ENCODE measurements at places on chromosomes 1 and 21.
A peak's percentile ranks its signal among the peaks of the same experiment; 100 is the strongest.

DNA sequence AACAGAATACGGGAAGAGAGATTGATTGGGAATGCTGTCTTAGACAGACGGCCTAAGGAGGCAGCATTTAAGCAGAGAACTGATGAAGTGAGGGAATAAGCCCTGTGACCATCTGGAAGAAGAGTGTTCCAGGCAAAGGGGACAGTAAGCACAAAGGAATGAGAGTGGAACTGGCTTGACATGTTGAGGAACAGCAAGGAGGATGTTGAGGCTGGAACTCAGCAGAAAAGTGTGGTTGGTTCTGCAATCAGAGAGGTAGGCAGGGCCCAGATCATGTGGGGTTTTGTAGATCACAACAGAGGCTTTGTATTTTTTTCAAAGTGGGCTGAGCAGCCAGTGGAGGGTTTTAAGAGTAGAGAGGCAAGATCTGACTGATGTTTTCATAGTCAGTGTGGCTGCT is 157.4 kb downstream of the DNM3 start:
- DNase-seq = no peak

GRCh38 chr1:19156676-19157075 is 53.4 kb downstream of the UBR4 start:
- DNase-seq = peak; percentile 18

DNA sequence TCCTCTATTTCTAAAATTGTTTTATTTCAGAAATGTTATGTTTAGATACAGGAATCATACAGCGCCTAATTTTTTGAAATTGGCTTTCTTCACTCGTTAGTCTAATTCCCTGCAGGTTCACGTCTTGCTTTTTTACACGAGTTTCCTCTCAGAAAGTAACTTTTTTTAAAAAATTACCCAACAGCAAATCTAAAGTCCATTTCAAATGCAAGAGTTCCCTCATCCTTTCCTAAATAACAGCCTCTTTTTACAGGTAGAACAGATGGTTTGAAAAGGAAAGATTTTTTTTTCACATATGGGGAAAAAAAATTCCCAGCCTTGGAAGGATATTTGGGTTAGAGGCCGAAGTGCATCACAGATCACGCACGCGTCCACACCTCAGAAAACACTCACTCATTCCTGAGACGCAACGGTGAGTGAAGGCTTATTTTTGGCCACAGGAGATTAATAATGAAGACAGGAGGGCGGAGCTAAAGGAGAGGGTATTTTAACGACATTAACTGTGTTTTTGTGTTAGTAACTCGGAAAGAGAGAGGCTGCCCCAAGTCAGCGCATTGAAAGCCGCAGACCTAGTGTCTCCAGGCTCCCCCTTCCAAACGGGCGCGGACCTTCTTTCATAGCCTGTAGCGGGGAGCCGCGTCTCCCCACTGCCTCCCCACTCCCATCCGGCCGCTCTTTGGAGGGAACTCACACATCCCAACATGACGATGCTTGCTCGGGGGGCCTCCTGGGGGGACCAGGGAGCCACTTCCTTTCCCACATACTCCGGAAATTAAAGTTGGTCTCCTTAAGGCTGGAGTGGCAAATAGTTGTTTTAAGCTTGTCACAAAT is 969 bp upstream of the RIPK4 start:
- peak; percentile 33 for DNase-seq

DNA sequence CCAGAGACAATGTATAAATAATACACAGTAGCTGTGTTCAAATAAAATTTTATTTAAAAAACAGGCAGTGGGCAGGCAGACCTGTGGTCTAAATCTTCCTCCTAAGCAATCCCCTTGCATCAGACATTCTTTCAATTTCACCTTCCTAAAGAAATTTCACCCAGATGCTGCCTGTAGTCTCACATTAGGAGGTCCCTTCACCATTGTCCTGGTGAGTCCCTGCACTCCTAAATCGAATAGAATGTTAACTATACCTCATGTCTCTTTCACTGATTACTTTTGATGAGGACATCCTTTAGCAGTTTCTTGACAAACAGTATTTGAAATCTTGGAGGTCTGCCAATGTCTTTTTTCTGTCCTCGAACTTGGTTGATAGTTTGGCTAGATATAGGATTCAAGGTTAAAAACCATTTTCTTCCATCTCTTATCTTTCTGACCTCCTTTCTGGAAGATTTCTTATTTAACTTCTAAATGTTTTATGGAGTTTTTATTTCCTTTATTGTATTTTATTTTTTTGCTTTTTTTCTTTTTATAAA is 77.5 kb downstream of the LPGAT1 start:
- peak; percentile 49 for DNase-seq

DNA sequence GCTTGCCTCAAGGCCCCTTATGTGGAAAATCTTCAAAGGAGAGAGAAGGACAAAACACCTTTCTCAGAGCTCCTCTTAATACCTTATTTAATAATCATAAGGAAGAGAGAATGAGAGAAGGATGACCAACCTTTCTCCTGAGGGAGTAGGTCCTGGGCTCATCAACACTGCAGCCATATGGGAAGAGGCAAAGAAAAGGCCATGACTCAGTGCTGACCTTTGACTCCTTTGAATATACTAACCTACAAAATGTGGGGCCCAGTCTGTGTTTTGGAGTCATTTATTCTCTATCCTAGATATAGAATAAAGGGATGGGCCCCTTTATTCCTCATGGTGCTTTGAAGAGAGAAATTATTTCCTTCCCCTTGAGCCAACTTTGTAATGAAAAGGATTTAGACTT is 38.3 kb downstream of the CAMSAP2 start:
- no peak for DNase-seq

GRCh38 chr21:23986987-23987386 is 1620.3 kb downstream of the MRPL39 start:
- DNase-seq = no peak

- DNase-seq = no peak
These were observed 628.6 kb downstream of the KCNT2 start for GRCh38 chr1:195979646-195980045.

DNA sequence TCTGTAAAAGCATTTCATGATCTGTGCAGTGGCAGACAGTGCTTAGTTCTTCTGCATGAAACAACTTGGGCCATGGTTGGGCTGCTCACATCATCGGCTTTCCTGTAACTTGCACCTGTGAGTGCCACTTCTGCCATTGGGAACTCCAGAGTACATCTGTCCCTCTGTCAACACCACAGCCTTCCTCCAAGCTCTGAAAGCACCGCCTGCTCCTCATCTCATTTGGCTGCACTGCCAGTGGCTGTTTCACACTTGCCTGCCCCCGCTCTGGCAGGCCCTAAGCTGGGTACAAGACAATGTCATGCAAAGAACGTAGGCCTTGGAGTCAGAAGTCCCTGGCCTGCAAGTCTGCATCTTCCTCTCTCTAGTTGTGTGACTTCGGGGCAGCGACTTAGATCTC is 46.4 kb downstream of the DDX20 start:
- no peak for DNase-seq

DNA sequence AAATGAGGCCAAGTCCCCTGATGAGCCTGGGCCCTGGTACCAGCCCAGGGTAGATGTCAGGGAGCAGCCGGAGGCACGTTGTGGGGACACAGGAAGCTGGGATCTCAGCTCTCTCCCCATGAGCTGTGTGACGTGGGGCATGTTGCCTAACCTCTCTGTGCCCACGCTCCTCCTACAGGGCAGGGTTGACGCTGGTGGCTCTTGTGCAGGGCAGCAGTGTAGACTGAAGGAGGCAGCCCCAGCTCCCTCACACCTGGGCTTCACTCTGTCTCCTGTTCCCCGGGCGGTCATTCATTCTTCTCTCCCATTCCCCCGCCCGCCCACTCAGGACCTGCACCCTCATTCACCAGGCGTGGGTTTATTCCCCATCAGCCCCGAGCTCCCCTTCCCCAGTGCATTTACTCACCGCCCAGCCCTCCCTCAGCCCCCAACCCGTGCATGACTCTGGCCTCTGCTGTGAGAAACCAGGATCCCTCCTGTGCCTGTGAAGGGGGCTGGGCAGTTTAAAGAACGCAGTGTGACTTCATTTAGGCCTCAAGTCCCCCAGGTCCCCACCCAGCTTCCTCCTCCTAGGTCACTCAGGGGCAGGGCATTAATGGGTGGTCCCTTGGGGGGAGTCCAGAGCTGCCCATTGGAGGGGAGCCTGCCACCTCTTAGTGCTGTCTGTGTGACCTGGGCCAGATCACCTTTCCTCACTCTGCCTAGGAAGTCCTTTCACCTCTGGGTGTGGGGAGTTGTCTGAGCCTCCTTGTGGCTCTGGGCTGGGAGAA is 285.7 kb downstream of the PTPRU start:
- DNase-seq = no peak

GRCh38 chr1:42046761-42047507 is 106.3 kb upstream of the GUCA2B start:
- no peak for DNase-seq
